SW480 (cell line): ENCODE measurements at places on chromosomes 3 and 15.

DNA sequence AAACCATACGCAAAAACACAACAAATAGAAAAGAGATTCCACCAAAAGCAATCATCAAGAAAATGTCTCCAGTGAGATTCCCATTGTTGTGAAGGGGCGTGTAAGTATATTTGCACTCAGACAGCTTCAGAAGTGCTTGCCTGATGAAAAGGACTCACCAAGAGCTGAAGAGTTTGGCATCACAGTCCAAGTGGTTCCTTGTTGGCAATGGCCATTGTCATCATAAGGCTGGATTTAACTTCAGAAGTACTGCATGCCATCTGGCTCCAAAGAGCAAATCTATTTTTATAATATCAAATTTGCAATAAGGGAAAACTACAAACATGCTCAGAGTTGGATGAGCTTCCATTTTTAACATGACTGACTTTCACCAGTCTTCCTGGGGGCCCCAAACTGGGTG lies 505.3 kb upstream of the NR2F2 start:
- no peak for DNase-seq

DNA sequence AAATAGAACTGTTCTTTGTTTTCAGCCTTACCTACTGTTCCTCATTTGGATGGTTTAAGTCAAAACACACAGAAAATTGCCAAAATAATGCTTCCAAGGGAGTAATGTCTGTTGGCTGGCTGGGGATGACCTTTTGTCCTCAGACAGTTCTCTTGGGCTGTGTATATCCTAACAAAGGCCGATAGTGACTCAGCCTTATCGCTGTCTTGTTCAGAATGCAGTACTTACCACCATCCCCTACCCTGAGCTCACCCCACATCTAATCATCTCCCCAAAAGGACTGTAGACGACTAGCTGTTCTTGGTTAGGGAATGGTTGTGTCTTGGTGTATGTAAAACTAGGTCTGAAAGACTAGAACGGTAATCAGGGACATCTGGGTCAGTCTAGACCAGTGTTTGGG lies 35.0 kb downstream of the RAB11A start:
- DNase-seq = no peak

GRCh38 chr3:112197131-112197530 lies 64.1 kb upstream of the GCSAM start:
- DNase-seq = no peak

DNA sequence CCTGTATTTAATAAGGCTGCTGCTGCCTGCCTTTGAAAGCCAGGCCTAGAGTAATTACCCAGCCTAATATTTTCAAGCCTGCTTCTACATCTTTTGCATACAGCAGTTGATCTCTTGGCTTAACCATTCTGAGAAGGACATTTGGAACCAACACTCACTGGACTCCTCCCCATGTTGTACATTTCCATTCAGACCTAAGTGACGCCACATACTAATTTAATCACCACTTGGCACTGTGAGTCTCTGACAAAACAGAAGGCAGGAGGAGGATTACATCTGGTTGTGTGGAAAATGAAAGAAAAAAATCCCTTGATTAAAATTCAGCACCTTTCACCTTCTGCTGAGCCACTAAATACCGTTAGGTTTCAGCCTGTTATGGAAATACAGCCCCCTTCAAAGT lies 102.2 kb upstream of the ARRDC4 start:
- no peak for DNase-seq

GRCh38 chr15:47727676-47728075 lies 10.4 kb downstream of the SEMA6D start:
- DNase-seq = no peak

DNA sequence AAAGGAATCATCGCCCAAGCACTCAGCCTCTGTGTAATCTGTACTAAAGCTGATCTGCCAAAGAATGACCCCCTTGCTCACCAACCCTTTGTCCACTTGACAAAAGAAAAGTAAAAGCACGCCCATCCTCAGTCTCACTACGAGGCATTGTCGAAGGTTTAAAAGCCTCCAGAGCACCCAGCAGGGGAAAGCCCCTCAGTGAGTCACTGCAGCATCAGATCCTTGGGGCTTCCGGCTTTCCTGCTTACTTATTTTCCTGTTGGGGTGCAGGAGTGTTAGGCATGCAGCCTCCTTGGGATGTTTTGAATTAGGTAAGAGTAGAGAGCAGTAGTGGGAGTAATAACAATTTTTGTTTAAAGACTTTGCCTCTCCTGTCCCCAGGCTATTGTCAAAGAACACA lies 216.1 kb downstream of the MTHFS start:
- DNase-seq = peak; percentile 22

DNA sequence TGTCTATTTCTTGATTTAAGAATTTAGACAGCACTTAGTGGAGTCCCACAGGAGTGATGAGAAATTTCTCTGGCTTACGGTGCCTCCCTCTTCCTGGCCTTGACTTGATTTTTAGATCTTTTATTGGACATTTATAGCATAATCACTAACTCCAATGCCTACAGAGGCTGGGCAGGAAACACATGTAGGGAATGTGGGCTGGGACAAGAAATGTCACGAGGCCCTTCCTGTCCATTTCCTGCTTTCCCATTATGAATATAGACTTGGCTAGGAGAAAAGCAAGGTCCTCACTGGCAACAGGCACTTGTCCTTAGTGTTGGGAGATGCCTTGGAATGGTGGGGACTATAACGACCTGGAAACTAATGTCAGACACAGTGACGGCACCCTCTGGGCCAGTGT lies 100.3 kb downstream of the MYLK start:
- DNase-seq = no peak

DNA sequence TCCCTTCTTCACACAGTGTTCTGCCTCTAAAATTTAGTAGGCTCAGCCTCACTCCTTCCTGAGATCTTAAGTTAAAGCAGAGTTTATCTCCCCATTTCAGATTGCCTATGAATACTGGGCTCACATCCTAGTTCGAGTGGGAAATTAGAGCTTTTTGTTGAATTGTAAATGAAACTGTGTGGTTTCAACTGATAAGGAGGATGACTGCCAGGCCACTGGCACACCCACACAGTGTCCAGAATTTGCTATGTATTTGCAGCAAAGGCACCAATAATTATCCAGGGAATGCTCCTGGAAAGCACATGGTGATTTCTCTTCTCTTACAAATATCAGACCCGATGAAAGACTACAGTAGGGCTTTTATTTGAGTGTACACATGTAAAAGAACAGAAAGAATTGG lies 308.1 kb upstream of the COL8A1 start:
- DNase-seq = no peak

- DNase-seq = no peak
Measured at GRCh38 chr15:39400002-39400401, 180.9 kb upstream of the THBS1 start.
